GM12864 (cell line): ENCODE measurements at places on chromosomes 7 and 10.

DNA sequence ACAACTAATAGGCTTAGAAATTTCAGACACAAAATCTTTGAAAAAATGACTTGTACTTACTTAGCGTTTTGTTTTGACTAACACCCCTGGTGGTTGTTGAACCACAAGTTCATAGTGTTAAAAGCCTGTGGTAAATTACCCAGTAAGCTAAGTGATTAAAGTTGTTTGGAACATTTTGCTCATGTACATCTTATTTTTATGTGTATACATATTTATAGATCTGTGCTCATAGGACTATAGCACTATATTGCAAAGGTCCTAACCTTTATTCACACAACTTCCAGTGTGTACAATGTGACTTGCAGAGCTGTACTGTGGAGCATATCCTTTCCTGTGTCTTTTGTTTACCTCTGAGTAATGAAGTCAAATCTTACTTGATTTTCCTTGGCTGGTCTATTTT lies 79.6 kb downstream of the BMPR1A start:
- no peak for DNase-seq

DNA sequence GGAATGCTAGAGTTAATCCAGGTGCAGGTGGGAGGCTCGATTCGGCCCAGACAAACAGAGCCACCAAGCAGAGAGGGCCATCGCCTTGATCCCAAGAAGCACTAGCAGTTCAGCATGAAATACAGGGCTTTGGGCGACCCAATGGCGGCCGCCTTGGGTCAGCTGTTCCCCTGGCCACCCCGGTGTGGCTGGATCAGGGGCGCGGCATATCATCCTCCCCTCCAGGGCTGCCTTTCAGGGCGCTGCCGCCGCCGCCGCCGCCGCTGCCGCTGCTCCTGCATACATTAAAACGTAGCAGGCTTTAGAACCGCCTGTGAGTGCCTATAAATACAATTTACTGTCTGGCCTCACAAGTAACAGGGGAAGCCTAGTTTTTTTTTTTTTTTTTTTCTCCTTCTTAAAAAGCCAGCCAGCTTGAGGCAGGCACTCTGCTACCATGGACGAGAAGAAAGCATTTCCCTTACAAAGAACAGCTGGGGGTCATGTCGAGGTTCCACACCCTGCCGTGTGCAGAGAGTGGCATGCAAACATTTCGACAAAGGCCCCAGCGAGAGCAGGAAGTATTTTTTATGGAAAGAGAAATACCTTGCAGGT lies 57.7 kb upstream of the EFCAB10 start:
- DNase-seq = no peak

DNA sequence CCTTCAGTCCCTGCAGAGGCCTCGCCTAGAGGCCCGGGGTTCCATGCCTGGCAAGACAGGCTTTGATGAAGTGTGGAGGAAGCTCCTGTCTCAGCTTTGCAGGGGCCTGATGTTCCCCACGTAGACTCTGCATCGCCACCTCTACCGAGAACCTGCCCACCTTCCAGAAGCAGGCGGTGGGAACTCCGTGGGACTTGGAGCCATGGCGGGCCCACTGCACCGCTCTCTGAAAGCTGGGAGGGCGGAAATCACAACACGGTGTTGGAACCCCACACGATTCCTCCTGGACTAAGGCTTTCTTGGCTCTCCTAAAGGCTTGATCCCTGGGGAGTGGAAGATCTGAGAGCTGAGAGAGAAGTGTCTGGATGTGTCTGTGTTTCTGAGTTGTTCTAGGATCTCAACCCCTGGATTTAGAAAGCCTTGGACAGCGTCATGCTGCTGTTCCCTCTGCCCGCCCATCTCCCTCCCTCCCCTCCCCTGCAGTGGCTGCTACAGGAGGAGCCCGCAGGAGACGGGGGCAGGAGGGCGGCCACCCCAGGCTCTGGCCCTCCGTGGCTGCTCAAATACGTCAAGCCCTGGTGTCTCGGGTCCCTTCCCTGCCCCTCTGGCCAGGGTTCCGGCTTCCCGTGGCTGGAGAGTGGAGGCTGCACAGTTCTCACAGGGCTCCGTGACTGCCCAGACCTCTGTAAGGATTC lies 79.7 kb downstream of the VIPR2 start:
- no peak for DNase-seq

GRCh38 chr10:86520871-86521677 lies 518 bp downstream of the WAPL start:
- DNase-seq = no peak

- DNase-seq = no peak
Measured at GRCh38 chr10:9052767-9053166, 998.3 kb downstream of the GATA3 start.

DNA sequence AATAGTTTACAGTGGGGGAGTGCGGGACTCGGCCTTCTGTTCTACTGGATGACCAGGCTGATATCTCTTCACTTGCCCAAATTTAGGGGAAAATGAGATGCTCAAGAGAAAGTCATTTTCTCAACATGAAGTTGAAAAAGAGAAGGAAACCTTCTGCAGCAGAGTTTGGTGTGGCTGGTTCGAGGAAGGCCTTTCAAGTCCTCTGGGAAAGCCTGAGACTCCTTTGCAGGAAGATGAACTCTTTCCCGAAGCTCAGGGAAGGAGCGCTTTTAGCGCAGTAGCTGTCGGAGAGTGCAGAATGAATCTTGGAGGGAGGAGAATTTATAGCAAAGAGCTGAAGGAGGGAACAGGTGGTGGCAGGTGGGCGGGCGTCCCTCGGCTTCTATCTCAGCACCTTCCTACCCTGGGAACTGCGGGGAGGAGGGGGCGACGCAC lies at the start of gene ATOH7:
Gene ATOH7, minus strand, starts transcription at position 297 of the 435 bp plus-strand sequence. CDS start 436 bp downstream, outside the sequence.
- DNase-seq = no peak

GRCh38 chr7:7911369-7912123 lies 57.0 kb upstream of the GLCCI1 start:
- DNase-seq = no peak

- no peak for DNase-seq
Measured at GRCh38 chr10:127906548-127907377, at the start of gene PTPRE. TSS of gene PTPRE (plus strand) at chr10:127907103. CDS start at chr10:128040882, 133,779 bp downstream.

GRCh38 chr10:6474871-6475270 lies 105.2 kb downstream of the PRKCQ start:
- no peak for DNase-seq

GRCh38 chr7:122887848-122888247 lies 1.6 kb upstream of the CADPS2 start:
- DNase-seq = no peak

- DNase-seq = no peak
Measured at GRCh38 chr7:1665549-1666316, 4.3 kb upstream of the ELFN1 start.

DNA sequence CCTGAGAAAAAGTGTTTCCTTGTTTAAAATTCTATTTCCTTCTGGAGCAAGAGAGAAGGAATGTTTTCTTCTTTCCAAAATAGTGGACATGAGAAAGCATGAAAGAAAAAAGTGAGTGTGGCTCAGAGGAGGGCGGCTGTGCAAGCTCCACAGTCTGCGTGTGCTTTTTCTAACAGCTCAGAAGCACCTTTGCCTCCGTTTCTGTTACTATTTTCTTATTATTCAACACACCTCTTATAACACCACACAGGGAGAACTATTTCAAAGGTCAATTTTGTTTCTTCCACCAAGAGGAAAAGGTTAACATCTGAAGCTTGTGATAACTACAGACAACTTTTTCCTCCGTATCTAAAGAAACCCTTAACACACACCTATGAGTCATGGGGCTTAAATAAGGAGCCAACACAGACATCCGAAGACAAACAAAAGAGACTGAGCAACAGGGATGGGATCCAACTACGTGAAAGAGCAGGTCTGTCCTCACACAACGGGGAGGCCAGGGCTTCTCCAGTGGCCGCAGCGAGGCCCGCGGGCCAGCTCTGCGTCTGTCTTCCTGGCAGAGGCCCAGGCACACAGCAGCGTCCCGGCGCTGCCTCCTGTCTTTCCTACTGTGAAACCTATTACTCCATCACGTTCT lies 36.2 kb upstream of the NCAPG2 start:
- no peak for DNase-seq

DNA sequence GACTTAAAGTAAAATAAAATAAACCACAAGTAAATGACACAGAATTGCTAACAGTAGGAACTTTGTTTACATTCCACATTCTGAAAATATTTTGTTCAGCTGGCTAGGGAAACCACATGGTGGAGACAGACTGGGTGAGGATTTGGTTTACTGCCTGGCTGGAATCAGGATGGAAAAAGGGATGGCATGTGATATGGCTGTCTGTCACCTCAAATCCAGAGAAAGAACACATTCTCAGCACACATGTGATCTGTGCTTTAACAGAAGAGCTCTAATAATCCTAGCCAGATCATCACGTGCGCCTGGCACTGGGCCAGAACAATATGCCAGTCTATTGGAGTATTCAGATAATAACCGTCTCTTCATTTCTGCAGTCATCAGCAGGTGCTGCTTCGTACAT lies 90.9 kb upstream of the PIP4K2A start:
- no peak for DNase-seq

GRCh38 chr10:79350407-79351154 lies 3.3 kb downstream of the PPIF start:
- no peak for DNase-seq

- no peak for DNase-seq
Measured at GRCh38 chr7:101594790-101595189, 34.3 kb downstream of the MYL10 start.

DNA sequence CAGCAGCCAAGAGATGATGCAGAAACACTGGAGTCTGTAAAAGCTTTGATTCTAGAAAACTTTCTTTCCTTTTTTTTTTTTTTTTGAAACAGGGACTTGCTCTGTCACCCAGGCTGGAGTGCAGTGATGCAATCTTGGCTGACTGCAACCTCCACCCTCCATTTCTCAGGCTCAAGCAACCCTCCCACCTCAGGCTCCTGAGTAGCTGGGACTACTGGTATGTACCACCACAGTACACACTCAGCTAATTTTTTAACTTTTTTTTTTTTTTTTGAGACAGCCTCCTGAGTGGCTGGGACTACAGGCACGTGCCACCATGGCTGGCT lies 17.0 kb upstream of the BAG3 start:
- DNase-seq = no peak

GRCh38 chr7:41586931-41587640 lies 115.8 kb downstream of the INHBA start:
- no peak for DNase-seq

GRCh38 chr7:27614095-27614494 lies 48.6 kb downstream of the HIBADH start:
- no peak for DNase-seq

- no peak for DNase-seq
Measured at GRCh38 chr10:104056619-104057273, 28.9 kb downstream of the COL17A1 start.
